Stimulated activated memory B cell treated with anti-CD40 and anti-IgM and Interleukin-4, amounts not matched to agents 10 μg/mL and 1 μg/mL and 100 μg/mL, for 72 hours (primary cell): ENCODE measurements at places on chromosomes 4 and X.

GRCh38 chr4:1597021-1597931, 86.8 kb downstream of the FAM53A start:
- H3K27me3 ChIP-seq: peaks cover 26% of the 10 kb centered on the region
- no peaks in the 10 kb centered on the region for H3K36me3 ChIP-seq
- peaks cover 11% of the 10 kb centered on the region for H3K4me1 ChIP-seq
- no peak overlapping the region for H3K4me3 ChIP-seq

DNA sequence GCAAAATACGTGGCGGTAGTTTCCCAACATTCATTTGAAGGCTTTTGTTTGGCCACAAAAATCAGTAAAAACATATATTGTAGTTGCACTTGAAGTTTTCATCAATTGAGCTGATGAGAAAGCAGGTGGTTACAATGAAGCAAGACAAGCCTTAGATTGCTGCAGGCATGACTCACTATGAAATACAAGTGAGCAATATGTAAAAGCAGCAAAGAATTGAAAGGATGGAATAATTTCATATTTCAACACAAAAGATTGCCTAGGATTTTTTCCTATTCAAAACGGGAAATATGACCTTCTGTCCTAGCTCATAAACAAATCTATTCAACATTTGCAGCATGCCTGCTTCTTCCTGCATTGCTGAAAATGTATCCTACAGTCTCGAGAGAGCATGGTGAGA, 190.9 kb upstream of the BANK1 start:
- peaks cover 15% of the 10 kb centered on the region for H3K4me1 ChIP-seq
- no peak overlapping the region for H3K4me3 ChIP-seq
- ATAC-seq: no peak
- H3K27me3 ChIP-seq: no peaks in the 10 kb centered on the region
- no peaks in the 10 kb centered on the region for H3K36me3 ChIP-seq

- H3K4me1 ChIP-seq: no peaks in the 10 kb centered on the region
- H3K36me3 ChIP-seq: no peaks in the 10 kb centered on the region
- H3K4me3 ChIP-seq: no peak overlapping the region
- no peak overlapping the region for H3K27ac ChIP-seq
- no peaks in the 10 kb centered on the region for H3K27me3 ChIP-seq
Observed at GRCh38 chrX:84248226-84248625, 60.2 kb upstream of the RPS6KA6 start.

- H3K36me3 ChIP-seq: peaks cover 5% of the 10 kb centered on the region
- H3K4me3 ChIP-seq: no peak overlapping the region
- no peak for ATAC-seq
- no peak overlapping the region for H3K27ac ChIP-seq
- H3K4me1 ChIP-seq: no peaks in the 10 kb centered on the region
- peaks cover 8% of the 10 kb centered on the region for H3K27me3 ChIP-seq
Observed at GRCh38 chr4:5084911-5085475, 33.7 kb downstream of the STK32B start.

DNA sequence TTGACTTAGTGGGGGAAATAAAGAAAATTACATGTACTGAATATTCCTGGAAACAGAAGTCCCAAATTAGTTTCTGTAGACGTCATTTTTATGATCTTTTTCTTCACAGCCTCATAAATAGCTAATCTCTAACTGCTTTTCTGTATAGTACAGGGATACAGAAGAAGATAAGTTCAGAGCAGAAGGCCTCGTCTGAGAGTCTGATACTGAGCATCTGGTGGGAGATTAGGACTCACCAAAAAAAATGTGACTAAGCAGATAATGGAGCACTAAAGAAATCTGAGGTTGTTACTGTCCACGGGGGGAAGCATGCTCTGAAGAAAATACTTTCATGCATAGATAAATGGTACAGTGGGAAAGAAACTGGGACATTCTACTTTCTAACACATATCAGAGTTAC, 115.3 kb upstream of the TRPC5 start:
- H3K27ac ChIP-seq: no peak overlapping the region
- no peaks in the 10 kb centered on the region for H3K4me1 ChIP-seq
- no peaks in the 10 kb centered on the region for H3K27me3 ChIP-seq
- no peak overlapping the region for H3K4me3 ChIP-seq
- no peak for ATAC-seq
- no peaks in the 10 kb centered on the region for H3K36me3 ChIP-seq

- no peaks in the 10 kb centered on the region for H3K4me1 ChIP-seq
- no peaks in the 10 kb centered on the region for H3K36me3 ChIP-seq
- H3K4me3 ChIP-seq: no peak overlapping the region
- ATAC-seq: no peak
- peaks cover 25% of the 10 kb centered on the region for H3K27me3 ChIP-seq
Observed at GRCh38 chr4:153799694-153800074, 10.8 kb upstream of the SFRP2 start.

DNA sequence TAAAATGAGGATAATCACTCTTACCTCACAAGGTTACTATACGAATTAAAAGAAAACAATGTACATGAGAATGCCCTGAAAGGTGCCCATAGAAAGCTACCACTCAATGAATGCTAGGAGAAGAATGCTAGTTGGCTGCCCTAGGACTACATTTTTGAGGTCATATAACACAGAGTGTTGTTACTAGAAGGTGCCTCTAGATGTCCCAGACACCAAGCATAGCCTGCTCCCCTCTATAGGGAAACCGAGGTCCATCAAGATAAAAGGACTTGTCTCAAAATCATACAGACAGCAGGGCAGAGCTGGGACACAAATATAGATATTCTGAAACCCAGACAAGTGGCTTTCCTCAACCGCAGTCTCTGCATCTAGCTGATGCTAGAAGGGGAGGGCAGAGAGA, 147.0 kb upstream of the ARHGEF9 start:
- no peak overlapping the region for H3K4me3 ChIP-seq
- H3K4me1 ChIP-seq: no peaks in the 10 kb centered on the region
- no peaks in the 10 kb centered on the region for H3K27me3 ChIP-seq
- H3K27ac ChIP-seq: no peak overlapping the region
- no peaks in the 10 kb centered on the region for H3K36me3 ChIP-seq

- H3K4me1 ChIP-seq: peaks cover 8% of the 10 kb centered on the region
- H3K4me3 ChIP-seq: no peak overlapping the region
- no peak overlapping the region for H3K27ac ChIP-seq
- no peaks in the 10 kb centered on the region for H3K27me3 ChIP-seq
- no peak for ATAC-seq
- H3K36me3 ChIP-seq: no peaks in the 10 kb centered on the region
Observed at GRCh38 chr4:75629239-75629638, 1.1 kb downstream of the CDKL2 start.

DNA sequence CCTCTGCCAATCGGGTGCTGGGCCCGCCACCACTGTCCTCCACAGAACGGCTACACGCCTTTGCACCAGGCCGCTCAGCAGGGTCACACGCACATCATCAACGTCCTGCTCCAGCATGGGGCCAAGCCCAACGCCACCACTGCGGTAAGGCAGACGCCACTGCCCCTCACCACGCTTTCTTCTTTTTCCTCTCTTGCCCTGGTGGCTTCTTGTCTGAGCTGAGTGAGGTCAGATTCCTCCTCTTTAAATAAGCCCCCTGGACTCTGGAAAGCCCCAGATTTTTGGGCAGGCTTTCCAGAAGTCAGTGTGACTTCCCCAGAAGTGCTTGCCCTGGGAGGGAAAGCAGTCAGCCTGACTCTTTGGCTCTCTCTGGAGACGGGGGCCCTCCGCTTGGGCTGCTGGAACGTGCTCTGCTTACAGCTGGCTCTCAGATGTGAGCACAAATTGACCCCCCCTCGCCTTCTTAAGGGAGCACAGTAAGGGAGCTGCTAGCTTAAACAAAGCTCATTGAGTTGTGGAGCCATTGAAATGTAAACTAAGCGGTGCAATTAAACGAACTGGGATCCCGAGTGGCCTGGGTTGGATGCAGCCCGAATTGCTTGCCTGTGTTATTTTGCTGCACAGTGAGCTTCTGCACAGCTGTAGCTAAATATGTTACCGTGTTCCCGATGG, 243.1 kb downstream of the ANK2 start:
- H3K4me1 ChIP-seq: no peaks in the 10 kb centered on the region
- no peaks in the 10 kb centered on the region for H3K36me3 ChIP-seq
- no peaks in the 10 kb centered on the region for H3K27me3 ChIP-seq
- ATAC-seq: no peak

GRCh38 chr4:156954587-156954986, 17.0 kb downstream of the PDGFC start:
- H3K27me3 ChIP-seq: no peaks in the 10 kb centered on the region
- H3K4me1 ChIP-seq: no peaks in the 10 kb centered on the region
- no peaks in the 10 kb centered on the region for H3K36me3 ChIP-seq
- no peak for ATAC-seq
- no peak overlapping the region for H3K27ac ChIP-seq
- no peak overlapping the region for H3K4me3 ChIP-seq

DNA sequence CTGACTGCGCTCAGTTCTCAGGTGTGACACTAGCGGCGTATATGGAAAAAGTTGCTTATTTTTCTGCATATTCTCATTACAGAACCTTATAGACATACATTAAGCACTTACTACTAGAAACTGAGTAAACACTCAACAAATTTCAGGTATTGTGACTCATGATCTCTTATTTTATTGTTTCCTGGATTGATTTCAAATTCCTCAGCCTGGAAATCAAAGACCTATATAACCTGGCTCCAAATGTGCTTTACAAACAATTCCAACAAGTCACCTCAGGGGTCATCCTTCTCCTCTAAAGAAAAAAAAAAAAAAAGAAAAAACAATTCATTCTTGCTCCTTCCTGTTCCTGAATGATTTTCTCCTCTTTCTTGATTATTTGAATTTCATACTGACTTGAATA, 152.3 kb downstream of the ADAM29 start:
- H3K27ac ChIP-seq: no peak overlapping the region
- no peaks in the 10 kb centered on the region for H3K27me3 ChIP-seq
- peaks cover 10% of the 10 kb centered on the region for H3K4me1 ChIP-seq
- ATAC-seq: no peak
- H3K4me3 ChIP-seq: no peak overlapping the region

DNA sequence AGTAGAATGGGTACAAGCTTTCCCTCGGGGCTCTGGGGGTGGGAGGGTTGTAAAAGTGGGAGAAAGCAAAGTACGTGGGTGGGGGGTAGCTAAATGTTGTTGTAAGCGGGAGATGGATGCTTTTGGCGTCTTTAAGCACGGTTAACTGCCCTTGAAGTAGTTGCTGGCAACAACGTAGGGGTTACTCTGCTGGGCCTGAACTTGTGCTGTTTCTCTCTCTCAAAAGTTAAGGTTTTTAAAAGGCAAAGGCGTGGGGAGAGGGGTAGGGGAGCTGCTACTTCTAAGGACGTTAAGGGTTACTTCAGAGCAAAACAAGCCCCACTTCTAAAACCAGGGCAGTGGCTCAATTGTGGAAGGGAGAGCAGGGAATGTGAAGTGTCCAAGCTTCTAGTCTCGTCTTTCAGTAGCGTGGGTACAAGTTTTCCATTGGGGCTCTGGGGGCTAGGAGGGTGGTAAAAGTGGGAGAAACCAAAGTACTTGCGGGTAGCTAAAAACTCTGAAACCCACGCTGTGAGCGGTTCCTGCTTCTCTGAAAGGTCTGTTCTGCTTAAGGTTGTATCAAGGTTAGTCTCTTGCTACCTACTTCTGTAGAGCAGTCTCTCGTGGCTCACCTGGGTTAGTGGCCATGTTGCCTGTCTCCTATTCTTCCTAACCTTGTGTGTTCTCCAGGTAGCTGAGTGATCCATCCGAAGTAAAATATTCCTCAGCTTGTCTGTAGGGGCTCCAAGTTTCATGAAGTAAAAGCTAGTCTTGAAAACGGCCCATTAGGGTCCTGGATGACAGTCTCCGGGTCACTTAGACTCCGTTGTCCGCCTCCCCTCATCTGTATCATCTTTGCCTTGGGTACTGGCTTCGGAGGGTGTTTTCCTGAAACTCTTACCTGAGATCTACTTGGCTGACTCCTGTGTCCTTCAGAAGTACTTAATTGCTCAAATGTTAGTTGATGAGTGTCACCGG, 1.7 kb upstream of the WDR1 start:
- H3K27me3 ChIP-seq: no peaks in the 10 kb centered on the region
- H3K36me3 ChIP-seq: peaks cover 25% of the 10 kb centered on the region
- peak overlapping the region; percentile 85 for H3K4me3 ChIP-seq
- peak overlapping the region; percentile 99 for H3K27ac ChIP-seq

DNA sequence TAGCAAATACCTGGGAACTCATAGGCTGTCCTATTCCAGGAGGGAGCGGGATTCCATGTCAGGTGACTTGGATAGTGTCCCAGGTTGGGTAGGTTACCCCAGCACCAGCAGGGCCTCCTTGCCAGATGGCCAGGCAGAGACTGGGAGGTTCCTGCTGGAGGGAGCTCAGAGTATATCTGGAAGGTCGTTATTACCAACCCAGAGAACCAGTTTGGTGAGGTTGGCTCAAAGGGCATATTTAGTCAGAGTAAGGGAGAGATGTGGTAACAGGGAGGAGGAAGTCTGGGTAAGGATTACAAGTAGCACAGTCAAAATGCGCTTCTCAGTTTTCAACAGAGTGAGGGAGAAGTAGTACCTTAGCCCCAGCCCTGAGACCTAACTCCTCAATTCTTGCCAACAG, 53.3 kb upstream of the LNX1 start:
- H3K27ac ChIP-seq: no peak overlapping the region
- peak; percentile 46 for ATAC-seq

DNA sequence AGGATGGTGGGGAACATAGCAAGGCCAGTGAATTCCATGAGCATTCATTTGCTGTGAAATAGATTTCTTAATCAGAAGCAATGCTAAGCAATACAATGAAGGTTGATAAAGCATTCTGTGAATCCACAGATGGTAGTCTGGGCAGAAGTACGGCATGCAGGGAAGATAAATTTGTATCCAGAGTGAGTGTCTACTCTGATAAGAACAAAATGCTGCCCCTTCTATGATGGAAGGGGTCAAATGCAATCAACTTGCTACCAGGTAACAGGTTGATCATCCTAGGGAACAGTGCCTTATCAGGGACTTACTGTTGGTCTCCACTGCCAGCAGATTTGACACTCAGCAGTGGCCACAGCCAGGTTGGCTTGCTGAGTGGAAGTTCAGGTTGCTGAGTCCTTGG, 189.4 kb downstream of the MAB21L2 start:
- no peaks in the 10 kb centered on the region for H3K27me3 ChIP-seq
- peaks cover 10% of the 10 kb centered on the region for H3K4me1 ChIP-seq
- H3K4me3 ChIP-seq: no peak overlapping the region
- ATAC-seq: no peak
